ENCODE measurements at places on chromosomes 13 and 19. TPM values are rescaled to one million over a fixed set of nuclear protein-coding genes. Genes with fewer than 3 reads are reported as not detected.

FUT1 gene
- 0.28 TPM for total RNA-seq

ARHGEF7 gene
- total RNA-seq: 26.9 TPM

ZNF230 gene
- 4.7 TPM for total RNA-seq

SSC5D gene
- 5.4 TPM for total RNA-seq

ZNF578 gene
- total RNA-seq: 3.1 TPM

FUT6 gene
- not detected for total RNA-seq

UPK1A gene
- total RNA-seq: 0.09 TPM

FAM216B gene
- 0.09 TPM for total RNA-seq

TGFBR3L gene
- 0.85 TPM for total RNA-seq

PLA2G4C gene
- 11.8 TPM for total RNA-seq

All from smooth muscle cell of bladder (primary cell).